Left renal pelvis (tissue), 4 donors: ENCODE measurements at places on chromosomes 12 and 14.

- no peak for DNase-seq
Measured at GRCh38 chr14:37945959-37946358, 261.7 kb upstream of the SSTR1 start.

GRCh38 chr12:2170376-2170775, 117.6 kb downstream of the CACNA1C start:
- no peak for DNase-seq

DNA sequence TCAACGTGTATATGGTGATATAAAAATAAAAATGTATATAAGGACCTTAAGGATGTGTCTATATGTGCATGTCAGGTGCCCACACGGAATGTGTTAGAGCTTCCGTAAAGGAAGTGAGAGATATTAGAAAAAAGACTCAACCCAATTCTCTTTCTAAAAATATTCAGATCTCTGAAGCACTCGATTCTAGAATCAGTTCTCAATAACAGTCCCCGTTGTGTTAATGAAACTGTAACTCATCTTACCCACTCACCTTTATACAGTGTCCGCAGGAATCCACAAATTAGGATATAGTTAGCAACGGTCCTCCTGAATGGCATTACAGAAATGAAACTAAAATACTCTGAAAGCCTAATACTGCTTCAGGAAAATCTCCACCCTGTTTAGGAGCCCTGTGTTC, 29.3 kb downstream of the GRIN2B start:
- no peak for DNase-seq

- no peak for DNase-seq
Measured at GRCh38 chr14:61608245-61609165, 86.8 kb upstream of the HIF1A start.

GRCh38 chr14:26741711-26742212, 143.9 kb upstream of the NOVA1 start:
- no peak for DNase-seq

DNA sequence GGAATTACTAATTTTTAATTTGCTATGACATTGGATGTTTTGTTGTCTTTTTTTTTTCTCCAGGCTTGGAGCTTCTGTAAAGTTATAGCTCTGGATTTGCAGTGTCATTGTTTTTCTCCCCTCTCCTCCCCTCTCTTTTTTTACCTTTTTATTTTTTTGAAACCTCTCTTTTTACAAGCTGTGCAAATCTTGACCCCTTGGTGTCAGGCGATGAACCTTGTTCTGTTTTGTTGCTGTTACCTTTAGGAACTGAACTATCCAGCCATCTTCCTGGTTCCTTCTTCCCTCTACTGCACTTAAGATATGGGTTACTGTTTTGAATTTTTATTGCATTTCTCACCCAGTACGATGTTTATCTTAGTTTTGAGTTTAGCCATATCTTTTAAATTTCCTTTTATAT, 13.7 kb downstream of the KTN1 start:
- no peak for DNase-seq

GRCh38 chr14:75150150-75150549, 23.3 kb upstream of the NEK9 start:
- no peak for DNase-seq

DNA sequence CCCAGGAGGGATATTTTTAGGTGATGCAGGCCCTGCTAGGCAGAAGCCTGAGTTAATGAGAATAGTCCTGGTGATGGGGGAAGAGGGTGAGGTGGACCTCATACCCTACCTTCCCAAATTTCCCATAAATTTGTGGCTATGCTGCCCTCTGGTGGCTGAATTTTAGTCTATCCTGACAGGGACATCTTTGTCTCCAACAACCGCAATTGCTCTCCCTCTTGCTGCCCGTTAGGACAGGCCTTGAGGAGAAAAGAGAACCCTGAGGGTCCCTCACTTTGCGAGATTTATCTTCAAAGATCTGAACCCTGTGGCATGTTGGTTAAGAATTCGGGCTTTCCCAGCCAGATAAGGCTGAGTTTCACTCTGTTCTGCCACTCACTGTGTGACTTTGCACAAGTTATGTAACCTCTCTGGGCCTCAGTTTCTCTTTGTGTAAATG, 9.8 kb upstream of the ZNF385A start:
- no peak for DNase-seq

DNA sequence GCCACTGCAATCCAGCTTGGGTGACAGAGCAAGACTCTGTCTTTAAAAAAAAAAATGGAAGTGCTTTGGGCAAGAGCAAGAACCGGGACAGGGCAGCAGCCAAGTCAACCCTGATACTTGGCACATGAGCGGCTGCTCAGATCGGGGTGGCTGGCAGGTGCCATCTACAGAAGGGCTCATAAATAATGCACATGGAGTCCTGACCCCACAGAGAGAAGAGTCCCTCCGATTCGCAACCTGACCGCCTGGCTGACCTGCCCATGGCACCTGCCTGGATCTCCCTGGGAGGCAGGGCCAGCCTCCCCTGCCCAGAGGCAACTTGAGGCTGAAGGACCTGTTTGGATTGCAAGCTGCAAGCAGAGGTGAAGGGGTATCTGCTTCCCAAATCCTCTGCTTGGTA, 9.6 kb upstream of the TMEM120B start:
- DNase-seq = no peak

GRCh38 chr12:69167648-69168165, 71.7 kb upstream of the CPSF6 start:
- DNase-seq = no peak

GRCh38 chr14:72941286-72941985, 15.2 kb downstream of the DCAF4 start:
- no peak for DNase-seq

DNA sequence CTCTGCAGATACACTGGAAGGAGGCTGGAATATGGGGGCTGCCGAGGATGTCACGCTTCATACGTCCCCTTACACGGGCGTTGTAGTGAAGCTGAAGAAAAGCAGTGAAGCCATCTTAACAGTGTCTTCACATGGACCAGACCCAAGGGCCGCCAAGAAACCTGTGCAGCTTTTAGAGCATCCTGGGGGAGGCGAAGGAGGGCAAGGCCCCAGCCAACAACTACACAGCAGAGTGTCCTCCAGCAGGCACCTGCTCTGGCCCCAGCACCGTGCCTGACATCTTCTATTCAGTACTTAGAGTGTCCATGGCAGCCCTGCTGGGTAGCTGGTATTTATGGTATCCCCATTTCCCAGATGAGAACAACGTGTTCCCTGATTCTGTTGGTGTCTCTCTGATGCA, 48.9 kb upstream of the RIN3 start:
- DNase-seq = no peak

DNA sequence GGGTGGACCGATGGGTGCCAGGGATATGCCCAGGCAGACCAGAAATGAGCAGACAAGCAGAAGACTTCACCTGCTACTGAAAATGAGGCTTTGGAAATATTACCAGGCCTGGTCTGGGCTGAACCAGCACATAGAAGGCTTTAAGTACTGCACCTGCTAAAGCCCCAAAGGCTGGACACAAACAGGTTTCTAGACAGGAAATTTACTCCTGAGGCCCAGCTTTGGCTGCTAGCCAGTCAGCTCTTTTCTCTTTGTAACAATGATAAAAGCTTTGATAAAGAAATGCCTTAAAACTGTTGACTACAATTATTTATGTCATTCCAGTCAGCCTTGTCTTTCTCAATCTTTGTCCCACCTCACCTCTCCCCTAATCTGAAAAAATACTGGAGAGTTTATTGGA, 228.9 kb upstream of the EGLN3 start:
- no peak for DNase-seq

- no peak for DNase-seq
Measured at GRCh38 chr12:82600379-82600778, 86.3 kb upstream of the TMTC2 start.

- no peak for DNase-seq
Measured at GRCh38 chr12:128852885-128853599, at the start of gene GLT1D1. Gene GLT1D1, plus strand, starts transcription at chr12:128853478. Its CDS starts 104 bp downstream, at chr12:128853582.

DNA sequence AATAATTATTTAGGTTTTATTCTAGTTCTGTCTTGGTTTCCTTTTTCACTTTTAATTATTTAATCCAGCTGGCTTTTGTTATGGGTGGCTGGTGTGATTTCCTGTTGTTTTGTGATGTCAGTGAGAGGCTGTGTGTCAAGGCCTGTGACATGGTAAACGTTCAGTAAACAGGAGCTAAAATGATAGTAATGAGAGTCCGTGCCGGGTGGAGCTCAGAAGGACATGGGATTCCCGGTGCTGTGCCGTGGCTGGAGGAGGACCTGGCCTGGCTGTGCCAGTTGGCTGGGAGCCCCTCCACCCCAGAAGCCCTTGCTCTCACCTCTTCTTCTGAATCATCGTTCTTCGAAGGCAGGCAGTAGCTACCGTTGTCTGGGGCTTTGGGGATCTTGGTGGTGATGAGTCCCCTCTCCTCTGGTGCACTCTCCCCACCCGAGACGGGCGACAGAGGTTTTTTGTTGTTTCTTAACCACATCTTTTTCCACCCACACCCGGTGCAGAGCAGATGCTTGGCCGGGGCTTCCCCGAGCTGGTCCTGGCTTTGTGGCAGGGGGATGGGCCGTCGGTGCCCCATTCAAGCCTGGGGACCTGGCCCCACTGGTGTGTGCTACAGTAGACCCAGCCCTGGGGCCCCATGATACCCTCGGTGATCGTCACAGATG, 29.1 kb downstream of the SH2B3 start:
- DNase-seq = no peak
